ENCODE measurements at places on chromosomes 2 and 18.

- no peak for DNase-seq
Measured at GRCh38 chr2:170270278-170270864, 92.4 kb downstream of the MYO3B start.

DNA sequence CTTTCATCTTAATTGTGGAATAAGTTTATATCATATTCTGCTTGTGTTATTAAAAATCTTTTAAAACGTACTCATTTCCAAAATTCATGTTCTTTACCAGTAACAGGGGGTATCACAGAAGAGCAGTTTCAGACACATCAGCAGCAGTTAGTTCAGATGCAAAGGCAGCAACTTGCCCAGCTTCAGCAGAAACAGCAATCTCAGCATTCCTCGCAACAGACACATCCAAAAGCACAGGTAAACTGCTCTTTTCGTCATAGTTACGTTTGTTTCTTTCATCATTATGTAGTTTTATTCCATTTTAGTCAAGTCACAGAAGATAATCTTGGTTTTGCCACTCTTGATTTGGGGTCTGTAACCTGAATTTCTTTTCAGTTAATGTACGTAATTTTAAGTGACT is 93.5 kb upstream of the KIF5C start:
- DNase-seq, result no peak

- no peak for DNase-seq
Measured at GRCh38 chr2:73414696-73415095, 29.1 kb downstream of the ALMS1 start.

DNA sequence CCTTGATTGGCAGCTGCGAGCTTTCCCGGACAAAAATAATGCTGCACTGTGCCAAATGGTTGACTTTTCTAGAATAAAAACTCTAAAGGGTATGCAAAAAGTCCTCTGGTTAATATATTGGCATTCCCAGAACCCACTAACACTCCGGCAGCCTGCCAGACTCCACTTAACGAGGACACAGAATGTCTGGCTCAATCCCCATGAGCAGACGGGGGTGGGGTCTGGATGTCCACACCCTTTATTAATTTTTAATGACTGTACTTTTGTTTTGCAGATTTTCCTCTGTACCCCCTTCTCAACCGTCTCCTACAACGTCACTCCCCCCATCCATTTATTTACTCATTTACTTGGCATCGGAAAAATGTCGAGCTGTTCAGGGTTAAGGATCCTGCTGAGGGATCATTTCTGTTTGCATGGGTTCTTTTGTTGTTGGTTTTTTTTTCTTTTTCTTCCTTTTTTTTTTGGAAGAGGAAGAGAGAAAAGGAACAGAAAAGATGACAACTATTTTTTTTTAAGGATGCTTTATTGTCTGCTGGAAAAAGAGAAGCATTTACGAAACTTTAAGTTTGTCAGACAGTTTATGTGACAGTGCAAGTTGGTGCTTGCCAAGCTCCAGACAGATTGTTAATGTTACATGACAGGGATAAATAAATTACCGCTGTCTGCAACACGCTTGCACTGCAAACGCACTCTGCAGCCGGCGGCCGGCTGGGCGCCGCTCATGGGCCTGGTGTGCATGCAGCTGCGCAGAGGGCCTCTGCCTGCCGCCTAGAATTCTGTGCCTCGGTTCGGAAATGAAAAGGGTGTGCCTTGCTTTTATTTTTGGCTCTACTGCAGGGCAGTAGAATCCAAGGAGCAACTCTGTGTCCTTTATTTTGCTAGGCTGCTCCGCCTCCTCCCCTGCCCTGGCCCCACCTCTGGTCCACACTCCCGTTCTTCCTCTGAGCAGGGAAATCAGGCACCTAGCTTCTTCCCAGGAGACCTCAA is 3.6 kb downstream of the LDLRAD4 start:
- DNase-seq, result no peak

Measured in GM12865 (cell line).